Sigmoid colon (tissue), 7 donors: ENCODE measurements at places on chromosomes 4 and X. TPM values are rescaled to one million over a fixed set of nuclear protein-coding genes. Genes with fewer than 3 reads are reported as not detected.

DNA sequence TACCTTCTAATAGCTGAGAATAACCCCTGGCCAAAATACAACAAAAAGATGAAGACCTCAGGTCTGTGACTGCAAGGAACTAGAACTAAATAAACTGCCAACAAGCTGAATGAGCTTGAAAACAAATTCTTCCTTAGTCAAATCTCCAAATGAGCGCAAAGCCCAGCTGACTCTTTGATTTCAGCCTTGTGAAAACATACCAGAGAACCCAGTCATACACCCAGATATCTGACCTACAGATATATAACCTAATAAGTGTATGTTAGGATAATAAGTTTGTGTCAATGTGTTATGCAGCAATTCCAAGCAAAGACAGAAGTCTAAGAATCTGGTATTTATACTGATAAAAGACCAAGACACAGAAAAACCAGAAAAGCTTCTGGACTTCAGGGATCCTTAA, 38.0 kb upstream of the ADGRL3 start:
- no peak for DNase-seq

GRCh38 chr4:56078866-56079265, 130.1 kb downstream of the CEP135 start:
- DNase-seq: no peak

DNA sequence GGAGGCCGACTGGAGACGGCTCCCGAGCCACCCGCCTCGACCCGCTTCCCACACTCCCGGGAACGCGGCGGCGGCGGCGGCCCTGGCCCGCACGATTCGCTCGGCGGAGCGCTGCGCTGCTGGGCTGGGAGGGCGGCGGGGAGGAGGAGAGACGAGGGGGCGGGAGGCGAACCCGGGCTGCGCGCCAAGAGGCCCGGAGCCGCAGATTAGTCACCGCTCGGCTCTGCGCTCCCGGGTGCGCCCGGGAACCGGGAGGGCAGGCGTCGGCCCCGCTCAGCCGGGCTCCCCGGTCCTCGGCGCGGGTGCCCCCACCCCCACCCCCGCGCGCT, 11.2 kb upstream of the BCOR start:
- peak; percentile 93 for DNase-seq

GRCh38 chrX:2967584-2967983, 38.4 kb upstream of the ARSD start:
- no peak for DNase-seq

- no peak for DNase-seq
Measured at GRCh38 chrX:65871671-65872311, 168.1 kb downstream of the VSIG4 start.

The STBD1 gene
- 13.9 TPM for total RNA-seq

GRCh38 chr4:146846882-146847281, 98.8 kb downstream of the TTC29 start:
- DNase-seq: no peak

DNA sequence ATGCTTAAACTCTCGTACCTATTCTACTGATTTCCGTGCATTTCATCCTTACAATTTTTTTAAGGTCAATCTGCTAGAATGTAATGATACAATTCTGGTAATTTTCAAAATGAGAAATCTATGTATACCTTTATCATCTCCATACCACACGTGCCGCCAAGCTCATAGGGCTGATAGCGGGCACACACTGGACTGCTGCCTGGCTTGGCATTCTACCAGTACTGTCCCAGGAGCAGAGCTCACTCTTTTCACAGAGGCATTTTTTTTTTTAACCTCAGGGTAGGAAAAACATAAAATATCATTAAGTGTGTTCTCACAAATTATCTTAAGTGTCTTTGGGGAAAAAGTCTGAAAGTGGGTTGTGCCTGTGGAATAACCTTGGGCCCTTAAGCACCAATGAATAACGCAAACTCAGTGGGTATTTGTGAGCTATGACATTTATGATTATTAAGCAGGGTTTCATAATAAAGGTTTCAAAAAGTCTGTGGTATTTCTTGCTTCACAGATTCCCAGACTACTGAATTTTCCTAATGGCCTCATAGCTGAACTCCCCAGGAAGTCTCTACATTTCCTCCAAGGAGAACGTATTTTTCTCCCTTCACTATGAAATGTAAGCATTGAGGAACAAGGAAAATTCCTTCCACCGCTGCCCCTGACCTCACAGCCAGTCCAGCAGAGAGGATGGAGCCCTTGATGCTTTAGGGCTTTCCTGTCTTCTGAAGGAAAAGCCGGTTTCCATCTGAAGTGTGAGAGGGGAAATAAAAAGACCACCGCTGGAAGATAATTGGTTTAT, 125.2 kb downstream of the ELOVL6 start:
- DNase-seq: no peak

DNA sequence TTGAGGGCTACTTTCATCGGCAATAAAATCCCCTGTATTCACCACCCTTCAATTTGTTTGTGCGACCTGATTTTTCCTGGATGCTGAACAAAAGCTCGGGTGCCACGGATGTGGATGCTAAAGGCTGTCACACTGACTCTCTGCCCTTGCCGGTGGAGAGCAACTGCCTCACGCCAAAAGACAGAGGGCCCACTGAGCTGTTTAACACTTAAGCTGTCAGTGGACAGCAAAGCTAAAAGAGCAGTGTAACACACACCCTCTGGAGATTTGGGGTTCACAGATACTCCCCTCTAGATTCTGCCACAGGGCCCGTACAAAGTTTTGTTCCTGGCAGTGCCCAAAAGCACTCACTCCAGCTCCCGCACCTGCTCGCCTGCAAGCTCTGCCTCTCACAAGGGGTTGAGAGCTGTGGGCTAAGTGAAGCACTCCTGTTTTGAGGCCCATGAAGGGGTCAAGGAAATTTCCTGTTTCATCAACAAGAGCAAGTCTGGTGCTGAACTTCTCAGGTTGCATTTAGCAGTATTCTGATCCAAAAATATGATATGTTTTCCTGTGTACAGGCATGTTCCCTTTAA, 1571.9 kb downstream of the ADGRL3 start:
- no peak for DNase-seq

GRCh38 chrX:152824841-152825374, 5.6 kb downstream of the CETN2 start:
- DNase-seq: no peak

DNA sequence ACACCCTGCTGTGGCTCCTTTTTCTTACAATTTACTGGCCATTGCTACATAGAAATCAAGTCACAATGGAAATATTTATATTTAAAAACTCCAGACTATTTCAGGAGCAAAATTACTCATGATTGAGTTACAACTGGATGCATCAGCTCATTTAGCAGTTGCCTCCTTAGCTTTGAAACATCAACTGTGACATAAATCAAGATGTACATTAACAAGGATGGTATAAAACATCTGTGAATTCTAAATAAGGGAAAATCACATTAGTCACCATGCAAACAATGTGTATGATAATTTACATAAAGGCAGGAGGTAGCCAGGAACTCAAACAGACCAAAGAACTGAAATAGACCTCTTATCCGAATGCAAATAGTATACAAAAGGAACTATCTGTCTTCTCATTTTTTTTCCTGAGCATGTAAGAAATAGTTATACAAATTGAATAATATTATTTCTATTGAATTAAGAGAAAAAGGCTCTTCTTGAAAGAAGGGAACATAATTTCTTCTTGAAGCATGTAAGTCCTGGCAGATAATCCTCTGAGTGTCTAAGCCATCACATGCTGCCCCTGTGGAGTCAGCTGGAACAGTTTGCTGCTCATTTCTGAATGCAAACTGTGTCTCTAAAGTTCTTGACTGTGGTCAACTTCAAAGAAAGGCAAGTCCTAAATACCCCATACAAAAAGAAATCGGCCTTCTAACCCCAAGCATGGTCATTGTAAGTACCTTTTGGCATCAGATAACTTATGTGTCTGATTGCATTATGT, 151.2 kb downstream of the NAA11 start:
- DNase-seq: no peak

- peak; percentile 96 for DNase-seq
Measured at GRCh38 chrX:154369449-154370299, 4.8 kb downstream of the FLNA start.

DNA sequence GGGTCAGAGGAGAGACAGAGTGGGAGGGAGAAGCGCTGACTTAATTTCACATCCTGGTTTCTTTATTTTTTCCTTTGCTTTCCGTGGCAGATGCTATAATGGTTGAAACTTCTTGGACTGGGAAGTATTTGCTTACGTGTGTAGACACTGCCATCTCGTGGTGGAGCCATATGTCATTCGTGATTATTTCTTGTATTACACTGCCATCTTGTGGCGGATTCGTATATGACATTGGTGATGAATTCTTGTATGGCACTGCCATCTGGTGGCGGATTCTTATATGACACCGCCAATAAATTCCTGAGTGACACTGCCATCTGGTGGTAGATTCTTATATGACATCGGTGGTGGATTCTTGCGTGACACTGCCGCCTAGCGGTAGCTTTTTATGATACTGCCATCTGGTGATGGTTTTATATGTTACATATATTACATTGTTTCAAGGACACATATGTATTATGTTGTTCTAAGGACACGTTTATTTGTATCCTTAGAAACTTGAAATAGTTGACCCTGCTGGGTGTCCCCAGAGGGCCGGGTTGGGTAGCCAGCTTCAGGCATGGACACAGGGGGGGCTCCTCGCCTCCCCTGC, 37.3 kb upstream of the CLCN4 start:
- peak; percentile 87 for DNase-seq

The TEX13D gene
- total RNA-seq: not detected

The NBDY gene
- total RNA-seq: 16.5 TPM

GRCh38 chrX:40170830-40171512, 73.2 kb upstream of the BCOR start:
- DNase-seq: no peak

The FAT4 gene
- total RNA-seq: 62.8 TPM

DNA sequence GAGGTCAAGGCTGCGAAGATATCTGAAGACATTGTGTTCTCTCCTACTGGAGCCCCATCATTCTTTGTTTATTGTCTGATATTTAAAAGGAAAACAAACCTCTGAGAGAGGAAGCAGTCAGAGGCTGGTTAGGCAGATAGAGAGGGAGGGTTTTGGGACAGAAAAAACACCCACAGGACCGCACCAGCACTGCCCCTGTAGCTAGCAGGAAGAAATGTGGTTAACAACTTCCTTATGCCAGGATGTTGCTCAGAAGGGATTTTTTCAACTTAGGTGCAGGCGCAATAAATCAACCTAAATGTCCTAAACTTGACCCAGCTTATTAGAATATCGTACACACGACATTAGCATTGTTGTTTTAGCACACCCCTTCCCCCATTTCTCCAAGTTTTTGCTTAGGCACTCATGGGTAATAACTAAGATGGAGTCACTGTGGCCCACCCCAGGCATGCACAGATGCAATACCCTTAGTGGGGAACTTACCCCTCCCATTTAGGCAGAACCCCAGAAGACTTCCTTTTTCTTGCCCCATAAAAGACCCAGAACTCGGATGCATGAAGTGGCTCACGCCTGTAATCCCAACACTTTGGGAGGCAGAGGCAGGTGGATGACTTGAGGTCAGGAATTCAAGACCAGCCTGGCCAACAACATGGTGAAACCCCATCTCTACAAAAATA, 2.8 kb upstream of the ZNF718 start:
- DNase-seq: no peak

The GIMD1 gene
- not detected for total RNA-seq

DNA sequence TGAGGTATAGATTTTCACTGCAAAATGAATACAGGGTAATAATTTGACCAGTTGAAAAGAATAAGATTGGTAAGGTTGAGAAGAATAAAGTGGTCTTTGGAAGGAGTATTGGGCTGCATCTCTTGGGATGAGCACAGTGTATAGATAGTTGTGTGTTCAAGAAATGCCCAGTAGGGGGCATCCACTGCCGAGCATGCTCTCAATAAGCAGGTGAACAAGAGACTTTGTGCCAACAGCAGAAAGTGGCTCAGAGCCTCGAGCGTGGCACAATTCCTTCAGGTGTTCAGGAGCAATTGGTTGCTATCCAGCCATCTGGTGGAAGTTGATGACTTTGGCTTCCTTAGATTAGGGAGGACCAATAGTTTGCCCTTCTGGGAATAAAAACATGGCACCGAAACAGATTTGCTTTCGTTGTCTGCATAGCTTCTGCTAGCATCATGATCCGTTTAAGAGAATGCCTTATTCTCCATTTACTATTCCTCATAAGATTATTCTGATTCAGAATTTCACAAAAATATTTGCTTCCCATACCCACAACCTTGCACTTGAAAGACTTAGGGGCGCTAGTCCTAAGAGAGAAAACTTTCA, 258.1 kb upstream of the NEIL3 start:
- DNase-seq: no peak

DNA sequence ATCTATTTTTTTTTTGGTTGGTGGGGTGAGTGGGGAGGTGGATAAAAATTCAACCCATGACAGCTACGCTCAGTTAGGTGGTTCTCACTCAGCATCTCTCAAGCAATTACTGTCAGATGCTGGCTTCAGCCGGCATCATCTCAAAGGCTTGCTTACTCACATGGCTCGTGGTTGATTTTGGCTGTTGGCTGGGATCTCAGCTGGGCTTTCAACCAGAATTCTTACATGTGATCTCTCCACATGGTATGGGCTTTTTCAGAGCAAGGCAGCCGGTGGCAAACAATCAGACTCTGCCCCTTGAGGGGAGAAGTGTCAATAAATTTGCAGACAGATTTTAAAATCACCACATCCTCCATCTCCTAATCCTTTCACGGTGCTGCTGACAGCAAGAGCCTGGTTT, 47.2 kb downstream of the SLC34A2 start:
- DNase-seq: no peak

The GRIA3 gene
- total RNA-seq: 0.82 TPM

The DCAF12L2 gene
- total RNA-seq: 1.3 TPM

The HELT gene
- not detected for total RNA-seq

- no peak for DNase-seq
Measured at GRCh38 chr4:76836860-76837562, 60.9 kb downstream of the SOWAHB start.

- no peak for DNase-seq
Measured at GRCh38 chr4:57501720-57502119, 391.5 kb upstream of the IGFBP7 start.

The FGF5 gene
- 1.1 TPM for total RNA-seq

The ITM2A gene
- total RNA-seq: 18.4 TPM

GRCh38 chr4:54863571-54864255, 206.0 kb downstream of the KIT start:
- DNase-seq: no peak

GRCh38 chr4:81481151-81481550, 9.4 kb upstream of the RASGEF1B start:
- no peak for DNase-seq

- DNase-seq: no peak
Measured at GRCh38 chrX:143634663-143635455, 1.0 kb downstream of the SLITRK4 start.

- DNase-seq: peak; percentile 95
Measured at GRCh38 chr4:1684506-1685234, 557 bp upstream of the FAM53A start.

The CCDC149 gene
- total RNA-seq: 16.8 TPM

GRCh38 chrX:45811326-45811725, 610.6 kb upstream of the DIPK2B start:
- no peak for DNase-seq

- DNase-seq: no peak
Measured at GRCh38 chr4:166324321-166324720, 451.3 kb downstream of the TLL1 start.

GRCh38 chr4:40439519-40439918, 104.4 kb downstream of the CHRNA9 start:
- no peak for DNase-seq

GRCh38 chrX:9342561-9343051, 122.3 kb upstream of the TBL1X start:
- DNase-seq: peak; percentile 94
